HL-60 (cell line): ENCODE measurements at places on chromosomes 5 and 9.

DNA sequence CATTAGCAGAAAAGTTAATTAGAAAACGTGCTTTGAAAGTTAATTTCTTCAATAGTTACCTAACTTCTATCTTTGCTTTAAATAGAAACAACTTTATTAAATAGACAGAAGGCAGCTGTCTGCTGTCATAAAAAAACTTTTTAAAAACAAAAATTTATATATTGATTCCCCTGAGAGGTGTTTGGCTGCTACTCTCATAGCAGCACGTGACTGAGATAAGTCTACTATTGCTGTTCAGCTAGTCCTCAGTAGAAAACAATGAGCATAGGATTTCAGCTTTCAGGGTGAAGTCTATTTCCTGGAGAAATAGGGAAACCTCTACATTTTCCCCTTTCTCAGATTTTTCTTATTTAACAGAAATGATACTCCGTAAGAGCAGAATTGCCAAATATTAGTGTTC, 135.0 kb upstream of the FBN2 start:
- no peak for DNase-seq

GRCh38 chr5:149694007-149694406, 36.1 kb upstream of the PPARGC1B start:
- no peak for DNase-seq

DNA sequence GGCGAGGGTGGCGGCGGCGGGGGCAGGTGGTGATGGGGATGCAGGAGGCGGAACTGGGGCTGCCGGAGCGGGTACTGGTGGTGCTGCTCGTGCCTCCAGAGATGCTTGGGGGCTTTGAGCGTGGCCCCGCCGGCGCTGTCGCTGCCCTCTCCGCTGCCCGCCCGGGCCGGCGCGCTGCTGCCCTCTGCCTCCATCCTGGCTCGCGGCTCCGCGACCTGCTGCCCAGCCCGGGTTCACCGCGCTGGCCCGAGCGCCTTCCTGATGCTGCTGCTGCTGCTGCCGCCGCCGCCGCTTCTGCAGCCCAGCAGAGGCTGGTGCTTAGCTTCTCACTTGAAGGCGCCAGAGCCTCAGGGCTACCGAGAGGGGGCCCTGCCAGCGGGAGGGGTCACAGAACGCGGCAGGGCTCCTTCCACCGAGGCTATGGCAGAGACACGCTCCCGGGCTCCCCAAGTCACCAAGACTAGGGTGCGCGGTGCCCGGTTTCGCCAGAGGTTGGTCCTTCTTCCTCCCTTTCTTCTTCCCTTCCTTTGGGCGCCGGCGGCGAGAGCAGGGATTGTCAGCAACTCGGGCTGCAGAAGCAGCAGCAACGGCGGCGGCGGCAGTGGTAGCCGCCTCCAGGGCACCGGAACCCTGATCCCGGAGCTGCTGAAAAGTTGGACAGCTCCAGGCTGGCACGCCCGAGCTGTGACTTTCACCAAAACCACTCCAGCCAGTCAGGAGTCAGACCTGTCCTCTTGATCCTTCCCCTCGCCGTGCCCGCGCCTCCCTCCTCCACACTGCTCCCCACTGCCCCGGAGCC, at the start of gene PDE4D:
Gene PDE4D, minus strand, starts transcription at position 298 of the 799 bp plus-strand sequence.
- peak; percentile 17 for DNase-seq

DNA sequence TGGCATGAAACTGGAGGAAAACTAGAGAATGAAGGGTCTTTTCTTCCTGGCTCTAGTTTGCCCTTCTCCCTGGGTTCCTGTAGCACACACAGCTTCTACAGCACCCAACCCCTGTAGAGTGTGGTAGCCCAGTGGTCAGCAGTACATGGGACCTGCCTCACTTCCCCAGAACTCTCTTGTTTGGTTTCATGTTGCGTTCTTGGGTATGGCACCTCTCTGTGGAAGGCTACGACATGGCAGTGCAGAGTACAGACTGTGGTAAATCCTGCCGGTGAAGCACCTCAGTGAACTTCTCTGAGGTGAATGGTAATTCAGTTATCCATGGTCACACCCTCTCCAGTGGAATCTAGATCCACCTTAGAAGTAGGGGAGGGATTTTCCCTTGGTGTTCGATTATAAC, 105.5 kb downstream of the TLR4 start:
- no peak for DNase-seq
